ENCODE measurements at places on chromosomes 7 and 10. TPM values are rescaled to one million over a fixed set of nuclear protein-coding genes. Genes with fewer than 3 reads are reported as not detected.
A peak's percentile ranks its signal among the peaks of the same experiment; 100 is the strongest.

GRCh38 chr10:69086001-69086509, 1.8 kb upstream of the SRGN start:
- DNase-seq, result peak; percentile 15

Gene FEZF1
- total RNA-seq, result not detected

DNA sequence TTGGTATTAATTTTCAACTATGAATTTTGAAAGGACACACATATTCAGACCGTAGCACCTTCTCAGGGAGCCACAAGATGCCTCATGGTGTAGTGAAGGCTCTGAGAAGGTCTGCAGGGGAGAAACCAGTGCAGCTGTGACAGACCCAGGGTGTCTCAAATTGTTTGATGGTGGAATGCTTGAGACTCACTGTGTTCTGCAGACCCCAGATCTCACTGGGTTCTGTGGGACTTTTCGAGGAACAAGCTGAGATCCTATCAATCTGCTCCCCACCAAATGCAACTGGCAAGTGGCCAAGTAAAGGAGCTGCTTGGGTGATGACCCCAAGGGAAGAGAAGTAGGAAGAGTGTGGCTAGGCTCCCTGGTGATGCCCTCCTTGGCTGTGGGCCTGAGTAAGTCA, 130.5 kb upstream of the UNC5B start:
- no peak for DNase-seq

- no peak for DNase-seq
These were observed 140.7 kb downstream of the ICA1 start for GRCh38 chr7:8121243-8121642.

DNA sequence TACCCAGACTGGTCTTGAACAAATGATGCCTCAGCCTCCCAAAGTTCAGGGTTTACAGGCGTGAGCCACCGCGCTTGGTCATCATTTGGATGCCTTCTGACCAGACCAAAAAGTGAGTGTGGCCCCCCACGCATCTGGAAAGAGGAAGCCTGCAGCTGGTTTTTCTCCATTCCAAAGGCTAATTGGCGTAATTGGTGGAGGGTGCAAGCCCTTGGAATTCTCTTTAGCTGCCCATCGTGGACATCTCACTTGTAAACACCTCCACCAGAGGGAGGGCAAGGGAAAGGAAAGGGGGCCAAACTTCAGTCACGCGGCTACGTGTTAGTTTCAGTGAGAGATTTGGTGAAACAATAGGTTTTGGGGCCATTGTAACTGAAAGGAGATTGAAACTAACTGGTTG, 4.1 kb upstream of the ARHGAP21 start:
- no peak for DNase-seq

Gene TUBAL3
- total RNA-seq, result 0.66 TPM

GRCh38 chr7:20327055-20327454, 3.6 kb upstream of the ITGB8 start:
- DNase-seq, result no peak

GRCh38 chr10:70558871-70559810, 43.4 kb downstream of the PRF1 start:
- no peak for DNase-seq

Gene CACNA2D1
- 108 TPM for total RNA-seq

DNA sequence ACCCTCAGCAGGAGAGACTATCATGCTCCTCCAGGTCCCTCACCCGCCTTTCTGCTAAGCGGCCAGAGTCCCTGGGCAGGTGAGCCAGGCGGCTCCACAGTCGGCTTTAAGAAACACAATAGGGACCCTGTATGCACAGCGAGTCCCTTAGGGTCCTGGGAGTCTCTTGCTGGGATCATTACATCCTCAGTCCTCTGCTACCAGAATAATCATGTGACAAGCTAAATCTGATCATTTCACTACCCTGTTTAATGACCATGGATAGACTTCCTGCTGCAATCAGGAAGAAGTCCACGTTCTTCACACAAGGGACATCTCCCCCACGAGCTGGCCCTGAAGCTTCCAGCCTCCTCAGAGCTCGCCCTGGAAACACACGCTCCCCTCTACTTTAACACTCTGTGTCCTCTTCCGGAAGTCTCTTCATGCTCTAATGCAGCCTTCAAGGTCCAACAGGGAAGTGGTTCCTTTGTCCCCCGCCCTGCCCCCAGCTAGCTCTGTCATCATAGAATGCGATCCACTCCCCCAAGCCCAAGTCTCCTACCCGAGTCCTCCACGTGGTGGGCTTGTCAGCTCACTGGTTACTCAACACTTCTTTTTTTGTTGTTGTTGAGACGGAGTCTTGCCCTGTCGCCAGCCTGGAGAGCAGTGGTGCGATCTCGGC, 101.5 kb downstream of the RNF216 start:
- DNase-seq, result no peak

DNA sequence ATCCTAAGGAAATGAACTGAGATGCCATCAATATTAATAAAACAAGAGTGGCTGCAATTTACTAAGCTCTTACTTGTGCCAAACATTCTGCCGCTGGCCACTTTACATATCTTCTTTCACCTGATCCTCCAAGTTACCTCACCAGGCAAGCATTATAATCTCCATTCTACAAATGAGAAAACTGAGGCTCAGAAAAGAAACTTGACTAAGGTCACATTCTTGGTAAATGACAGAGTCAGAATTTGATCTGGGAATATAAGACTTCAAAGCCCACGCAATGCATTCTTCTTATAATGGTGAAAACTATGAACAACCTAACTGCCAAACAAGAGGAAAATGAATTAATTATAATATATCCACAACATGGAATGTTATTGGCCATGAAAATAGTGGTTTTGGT, 46.1 kb upstream of the SMNDC1 start:
- no peak for DNase-seq

GRCh38 chr7:3089493-3089892, 45.8 kb upstream of the CARD11 start:
- DNase-seq, result no peak

DNA sequence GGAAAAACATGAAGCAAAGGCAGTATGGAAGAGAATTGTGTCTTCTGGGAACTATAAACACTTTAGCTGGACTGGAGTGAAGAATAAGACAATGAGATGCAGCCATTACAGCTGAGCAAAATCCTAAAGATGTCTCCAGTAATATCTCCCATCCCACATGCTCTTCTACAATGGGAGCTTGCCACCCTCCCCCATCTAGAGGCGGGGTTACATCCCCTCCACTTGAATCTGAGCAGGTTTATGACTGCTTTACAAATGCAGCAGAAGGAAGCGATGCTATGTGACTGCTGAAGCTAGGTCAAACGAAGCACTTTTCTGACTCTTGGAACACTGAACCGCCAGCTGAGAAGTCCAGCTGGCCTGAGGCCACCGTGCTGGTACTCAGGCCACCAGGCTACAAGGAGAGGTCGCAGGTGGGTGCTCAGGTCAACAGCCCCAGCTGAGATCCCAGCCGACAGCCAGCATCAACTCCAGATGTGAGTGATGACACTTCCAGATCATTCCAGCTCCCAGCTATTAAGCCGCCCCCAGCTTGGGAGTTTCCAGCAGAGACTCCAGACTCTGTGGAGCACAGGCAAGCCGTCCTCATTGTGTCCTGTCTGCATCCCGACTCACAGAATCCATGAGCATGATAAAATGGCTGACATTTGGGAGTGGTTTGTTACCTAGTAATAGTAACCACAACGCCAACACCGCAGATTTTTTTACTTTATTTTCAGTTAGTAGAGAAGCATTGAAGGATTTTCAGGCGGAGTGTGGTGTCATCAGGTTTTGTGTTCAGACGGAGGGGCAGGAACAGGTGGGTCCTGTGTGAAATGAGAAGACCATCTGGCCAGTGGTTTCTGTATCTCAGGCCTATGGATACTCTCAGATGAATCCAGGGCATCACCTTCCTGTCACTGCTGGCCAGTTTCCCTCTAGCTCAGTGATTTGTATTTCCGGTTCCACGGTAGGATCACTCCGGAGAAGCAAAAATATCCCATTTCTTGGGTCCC, 89.3 kb downstream of the NPY start:
- DNase-seq, result no peak

DNA sequence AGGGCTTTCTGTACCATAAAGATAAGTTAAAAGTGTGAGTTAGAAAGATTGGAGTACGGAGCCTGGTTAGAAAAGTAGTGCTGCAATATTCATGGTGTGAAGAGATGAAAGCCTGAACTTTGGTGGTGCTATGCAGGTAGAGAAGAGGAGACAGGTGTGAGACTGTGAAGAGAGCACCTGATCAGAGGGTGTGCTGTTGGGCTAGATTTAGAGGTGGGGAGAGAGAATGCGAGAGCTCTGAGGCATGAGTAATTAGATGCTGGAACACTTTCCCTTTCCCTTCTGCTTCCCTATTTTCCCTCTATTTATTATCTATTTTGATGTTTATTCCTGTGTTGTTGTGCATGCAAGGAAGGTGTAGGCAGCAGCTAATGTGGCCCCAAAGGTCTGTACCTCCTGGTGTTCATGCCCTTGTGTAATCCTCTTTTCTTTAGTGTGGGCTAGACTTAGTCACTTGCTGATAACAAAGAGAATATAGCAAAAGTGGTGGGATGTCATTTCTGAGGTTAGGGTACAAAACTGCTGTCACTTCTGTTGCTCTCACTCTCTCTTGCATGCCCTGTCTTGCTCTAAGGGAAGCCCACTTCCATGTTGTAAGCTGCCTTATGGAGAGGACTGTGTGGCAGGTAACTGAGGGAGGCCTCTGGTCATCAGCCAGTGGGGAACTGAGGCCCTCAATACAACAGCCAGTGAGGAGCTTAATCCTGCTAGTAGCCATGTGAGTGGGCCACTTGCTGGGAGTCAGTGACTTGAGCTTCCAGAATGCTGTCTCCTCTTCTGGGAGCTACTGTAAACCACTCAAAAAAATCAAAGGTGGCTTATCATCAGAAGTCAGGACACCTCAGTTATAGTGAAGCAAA, 2.6 kb upstream of the ATXN7L1 start:
- no peak for DNase-seq

GRCh38 chr7:3431306-3431705, 130.3 kb downstream of the SDK1 start:
- DNase-seq, result no peak

Gene PRKCQ
- 6.2 TPM for total RNA-seq

Gene SPDYE2
- total RNA-seq, result not detected

DNA sequence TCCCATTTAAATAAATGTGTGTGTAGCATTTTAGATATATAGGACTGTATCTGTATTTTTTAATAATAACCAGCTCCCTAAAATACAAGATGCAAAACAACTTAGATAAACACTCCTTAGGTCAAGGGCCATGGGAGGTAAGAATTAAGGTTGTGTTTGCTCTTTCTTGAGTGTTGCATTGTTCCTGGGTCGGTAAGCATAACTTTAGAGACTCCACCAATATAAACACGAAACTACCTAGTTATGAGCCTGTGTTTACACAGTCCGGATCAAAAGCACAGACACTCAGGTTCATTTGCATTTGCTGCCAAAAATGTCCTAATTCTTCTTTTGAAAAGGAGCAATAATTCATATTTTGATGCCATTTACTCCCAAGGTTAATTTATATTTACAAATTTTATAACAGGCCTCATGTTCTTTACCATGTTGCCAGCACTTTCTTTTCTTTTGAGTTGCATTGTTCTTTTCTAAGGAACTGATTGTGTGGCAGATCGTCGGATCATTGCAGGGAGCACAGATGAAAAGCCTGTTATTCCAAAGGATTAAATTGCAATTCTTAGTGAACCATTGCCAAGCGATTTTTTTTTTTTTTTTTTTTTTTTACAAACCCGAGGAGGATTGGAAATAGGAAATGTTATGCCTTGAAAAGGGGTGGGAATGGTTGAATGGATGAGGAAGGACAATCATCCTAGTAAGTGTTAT, 45.8 kb upstream of the GLCCI1 start:
- peak; percentile 33 for DNase-seq

DNA sequence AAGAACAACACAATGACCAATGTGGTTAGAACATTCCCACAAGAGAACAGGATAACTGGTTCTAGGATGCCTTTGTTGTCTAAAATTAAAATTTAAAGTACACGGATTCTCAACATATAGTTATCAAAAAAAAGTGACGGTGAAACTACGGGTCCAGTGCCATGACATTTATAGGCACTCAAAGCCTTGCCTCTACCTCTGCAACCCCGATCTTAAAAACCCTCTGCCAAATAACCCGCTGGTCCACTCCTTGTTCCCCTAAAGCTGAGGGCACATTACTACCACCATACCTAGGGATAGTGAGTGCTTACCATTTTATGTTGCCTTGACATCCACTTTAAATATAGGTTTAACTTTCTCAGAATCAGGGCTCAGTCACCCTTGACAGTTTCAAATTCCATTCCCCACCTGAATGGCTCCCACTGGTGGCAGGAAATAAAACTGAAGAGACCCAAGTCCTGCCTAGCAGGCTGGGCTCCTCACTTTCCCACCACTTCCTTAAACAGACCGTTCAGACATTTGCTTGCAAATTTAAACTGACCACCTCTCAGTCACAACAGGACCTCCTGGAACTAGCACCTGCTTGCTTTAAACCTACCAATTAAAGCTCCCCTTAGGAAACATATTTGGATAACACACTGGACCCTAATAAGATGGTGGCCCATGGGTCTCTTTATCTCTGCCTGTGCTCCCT, 169.9 kb upstream of the ASAH2 start:
- no peak for DNase-seq

Gene DPYSL4
- total RNA-seq, result 21.3 TPM

- no peak for DNase-seq
These were observed 525.8 kb downstream of the ZNF33B start for GRCh38 chr10:42112331-42113157.

GRCh38 chr7:93960986-93961385, 39.5 kb downstream of the GNG11 start:
- DNase-seq, result no peak

Gene VAX1
- total RNA-seq, result not detected

Gene PNLIP
- total RNA-seq, result 0.11 TPM

- DNase-seq, result no peak
These were observed 159.7 kb upstream of the LAMB4 start for GRCh38 chr7:108289852-108290251.

DNA sequence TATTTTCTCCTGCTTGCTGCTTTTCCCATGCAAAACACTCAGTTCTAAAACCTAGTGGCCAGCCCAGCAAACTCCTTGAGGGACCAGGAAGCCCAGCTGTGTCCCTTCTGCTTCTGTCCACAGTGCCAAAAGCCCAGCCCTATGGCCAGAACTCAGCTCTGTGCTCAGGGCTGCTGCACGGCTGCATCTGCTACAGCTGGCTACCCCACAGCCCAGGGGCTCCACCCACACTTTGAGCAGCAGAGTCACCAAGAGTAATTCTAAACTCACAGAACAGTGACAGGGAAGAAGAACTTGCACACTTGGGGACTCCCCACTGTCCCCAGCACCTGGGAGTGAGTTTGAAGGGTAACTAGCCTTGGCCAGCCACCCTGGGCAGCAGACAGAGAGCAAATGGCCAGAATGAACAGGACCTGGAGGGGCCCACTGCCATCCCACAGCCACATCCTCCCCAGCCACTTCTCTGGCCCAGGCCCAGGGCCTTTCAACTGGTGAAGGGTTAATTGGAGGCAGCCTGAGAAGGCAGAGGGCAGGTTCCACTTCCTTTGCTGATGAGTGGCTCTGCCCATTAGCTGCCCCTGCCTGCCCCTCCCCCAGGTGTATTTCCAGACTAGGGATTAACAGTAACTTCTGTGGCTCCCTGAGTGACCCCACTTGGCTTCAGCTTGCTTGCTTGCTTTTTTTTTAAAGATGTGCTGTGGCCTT, 28.1 kb upstream of the TRIM8 start:
- no peak for DNase-seq

Gene LLCFC1
- not detected for total RNA-seq

Gene TAC1
- 105 TPM for total RNA-seq
